NCI-H748 treated with DMSO at 0.1 percent for 48 hours (cell line): ENCODE measurements at places on chromosomes 2 and 18.

DNA sequence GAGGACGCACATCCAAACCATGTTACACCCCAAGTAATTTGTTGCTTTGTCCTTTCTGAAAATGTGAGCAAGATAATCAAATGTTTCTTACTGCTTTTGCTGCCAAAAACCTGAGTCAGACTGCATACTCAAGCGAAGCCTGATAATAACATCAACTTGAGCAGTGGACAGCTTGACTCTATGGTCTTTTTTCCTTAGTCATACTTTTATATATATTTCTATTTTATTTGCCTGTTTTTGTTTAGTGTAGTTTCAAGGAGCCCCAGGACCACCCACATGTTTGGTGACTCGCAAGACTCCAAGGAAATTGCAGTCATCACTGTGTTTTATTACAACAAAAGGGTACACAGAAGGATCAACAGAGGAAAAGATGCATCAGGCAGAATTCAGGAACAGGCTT lies 688.4 kb upstream of the PIK3C3 start:
- DNase-seq: no peak

DNA sequence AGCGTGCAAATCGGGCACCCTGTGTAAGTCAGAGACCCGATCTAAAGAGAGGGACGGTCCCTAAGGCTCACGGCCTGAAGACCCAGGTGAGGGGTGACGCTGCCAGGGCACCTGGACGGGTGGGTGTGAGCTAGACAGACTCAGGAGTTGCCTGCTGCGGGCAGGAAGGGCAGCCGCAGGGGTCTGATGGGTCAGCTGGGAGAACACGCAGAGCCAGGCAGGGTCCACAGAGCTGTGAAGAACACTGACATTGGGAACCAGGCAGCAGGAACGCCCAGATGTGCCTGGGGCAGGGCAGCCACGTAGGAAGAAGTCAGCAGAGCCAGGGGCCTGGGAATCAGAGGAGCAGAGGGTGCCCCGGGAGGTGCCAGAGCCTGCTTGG lies 25.9 kb downstream of the HDAC4 start:
- DNase-seq: no peak

DNA sequence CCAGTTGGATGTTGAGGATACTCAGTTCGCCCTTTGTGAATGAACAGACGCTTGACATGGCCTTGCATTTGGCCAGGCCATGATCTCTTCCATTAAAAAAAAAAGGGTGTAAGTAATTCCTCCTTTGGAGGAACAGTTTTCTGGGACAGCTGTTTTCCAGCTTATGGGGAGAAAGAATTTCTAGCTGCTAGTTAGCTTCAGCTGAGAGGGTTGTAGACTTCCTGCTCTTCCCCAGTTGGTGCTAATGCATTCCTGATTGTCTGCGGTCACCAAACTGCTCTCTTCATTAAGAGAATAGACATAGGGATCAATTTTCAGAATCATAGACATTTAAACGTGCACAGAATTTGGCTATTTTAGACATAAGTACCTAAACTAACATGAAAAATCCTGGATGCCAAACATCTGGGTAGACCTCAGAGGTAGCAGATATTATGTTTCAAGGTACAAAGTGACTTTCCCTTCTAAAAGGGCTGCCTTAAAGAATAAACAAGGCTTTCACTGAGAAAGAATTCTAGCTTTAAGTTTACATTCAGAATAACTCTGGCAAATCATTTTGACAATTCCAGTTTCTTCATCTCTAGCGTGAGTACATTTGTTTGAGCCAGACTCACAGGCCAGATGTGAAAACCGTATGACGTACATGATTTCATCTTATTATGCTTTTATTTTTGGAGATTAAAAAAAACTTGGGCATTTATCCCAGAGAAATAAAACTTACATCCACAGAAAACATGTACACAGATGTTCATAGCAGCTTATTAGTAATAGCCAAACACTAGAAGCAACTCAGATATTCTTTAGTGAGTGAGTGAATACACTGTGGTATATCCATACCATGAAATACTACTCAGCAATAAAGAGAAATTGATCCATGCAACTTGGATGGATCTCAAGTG lies 71.2 kb downstream of the MAIP1 start:
- no peak for DNase-seq

DNA sequence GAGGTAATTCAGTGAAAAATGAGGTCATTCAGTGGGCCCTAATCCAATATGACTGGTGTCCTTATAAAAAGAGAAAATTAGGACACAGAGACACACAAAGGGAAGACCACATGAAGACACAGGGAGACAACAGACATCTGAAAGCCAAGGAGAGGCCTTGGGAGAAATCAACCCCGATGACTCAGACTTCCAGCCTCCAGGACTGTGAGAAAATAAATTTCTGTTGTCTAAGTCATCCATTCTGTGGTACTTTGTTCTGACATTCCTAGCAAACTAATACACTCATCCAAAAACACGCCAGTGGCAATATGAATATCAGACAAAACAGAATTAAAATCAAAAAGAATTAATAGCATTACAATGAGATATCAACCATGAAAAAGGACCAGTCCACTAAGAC lies 303.7 kb downstream of the SS18 start:
- DNase-seq: no peak

- no peak for DNase-seq
These were observed 1.9 kb downstream of the ORMDL1 start for GRCh38 chr2:189782221-189782671.

GRCh38 chr2:236984046-236984445 lies 101.6 kb upstream of the COPS8 start:
- no peak for DNase-seq

- no peak for DNase-seq
These were observed 502.6 kb downstream of the PTPRM start for GRCh38 chr18:8069708-8070107.

GRCh38 chr2:27915874-27916273 lies 25.3 kb downstream of the BABAM2 start:
- no peak for DNase-seq
